Osteocyte (in vitro differentiated cells): ENCODE measurements at places on chromosomes 1 and 21. TPM values are rescaled to one million over a fixed set of nuclear protein-coding genes. Genes with fewer than 3 reads are reported as not detected.
A peak's percentile ranks its signal among the peaks of the same experiment; 100 is the strongest.

DNA sequence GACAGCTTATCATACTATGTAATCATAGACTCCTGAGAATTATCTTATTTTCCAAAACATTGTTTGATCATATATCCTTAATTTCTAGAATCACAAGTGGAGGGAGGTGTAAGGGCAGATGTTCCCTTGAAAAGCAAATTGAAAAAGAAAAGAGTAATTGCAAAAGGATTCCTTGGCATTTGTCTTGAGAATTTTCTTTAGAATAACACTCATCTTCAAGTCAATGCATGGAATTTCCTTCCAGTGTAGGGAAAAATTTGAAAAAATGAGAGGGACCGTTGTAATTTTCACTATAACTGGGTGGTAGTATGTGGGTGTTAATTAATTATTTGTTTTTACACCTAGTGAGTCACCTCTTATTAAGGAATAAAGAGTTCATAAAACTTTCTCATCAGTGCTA is 724.6 kb upstream of the ADAMTS5 start:
- peaks cover 5% of the 10 kb centered on the region for H3K36me3 ChIP-seq
- no peak for DNase-seq
- no peaks in the 10 kb centered on the region for H3K27me3 ChIP-seq
- H3K4me3 ChIP-seq = no peak overlapping the region
- peaks cover 33% of the 10 kb centered on the region for H3K4me1 ChIP-seq
- H3K27ac ChIP-seq = no peak overlapping the region

- H3K27ac ChIP-seq = peak overlapping the region; percentile 20
- H3K4me3 ChIP-seq = no peak overlapping the region
These were observed 30.2 kb downstream of the PRDX6 start for GRCh38 chr1:173507205-173507846.

DNA sequence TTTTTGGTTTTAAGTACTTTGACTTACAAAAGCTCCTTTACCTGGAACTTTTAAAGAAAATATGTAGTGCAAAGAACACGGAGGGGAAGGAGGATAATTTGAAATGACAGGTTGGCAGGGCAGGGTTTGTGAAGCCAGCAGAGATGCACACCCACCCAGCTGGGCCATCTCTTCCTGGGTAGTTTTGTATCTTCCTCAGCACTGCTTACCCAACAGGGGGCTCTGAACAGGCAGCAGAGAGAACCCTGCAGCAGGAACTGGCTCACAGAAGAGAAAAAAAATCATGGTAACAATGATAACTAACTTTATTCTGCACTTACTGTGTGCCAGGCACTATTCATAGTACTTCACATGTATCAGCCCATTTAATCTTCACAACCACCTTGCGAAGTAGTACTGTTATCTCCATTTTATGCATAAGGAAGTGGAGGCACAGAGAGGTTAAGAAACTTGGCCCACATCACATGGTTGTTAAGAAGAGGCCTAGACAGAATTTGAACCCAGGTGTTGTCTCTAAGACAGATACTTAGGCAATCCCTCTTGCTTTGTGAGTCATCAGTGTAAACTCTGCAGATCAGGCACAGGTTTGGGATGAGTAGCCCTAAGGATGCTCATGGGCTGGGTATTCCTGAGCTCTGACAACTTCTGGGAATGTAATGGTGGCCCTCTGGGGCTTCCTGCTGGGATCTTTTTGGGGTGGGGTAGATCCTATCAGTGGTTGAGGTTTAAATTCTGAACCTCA is 60.8 kb downstream of the ELK4 start:
- H3K4me3 ChIP-seq = no peak overlapping the region
- H3K36me3 ChIP-seq = no peaks in the 10 kb centered on the region
- H3K27ac ChIP-seq = no peak overlapping the region
- no peak for DNase-seq
- H3K4me1 ChIP-seq = peaks cover 5% of the 10 kb centered on the region

PLK3 gene
- 43.8 and 57.1 TPM in 2 replicates for total RNA-seq

GRCh38 chr1:30250338-30250983 is 472.9 kb downstream of the MATN1 start:
- DNase-seq = no peak
- no peak overlapping the region for H3K27ac ChIP-seq
- H3K4me1 ChIP-seq = peaks cover 2% of the 10 kb centered on the region
